NCI-H226 (cell line): ENCODE measurements at places on chromosomes 3 and 15.

DNA sequence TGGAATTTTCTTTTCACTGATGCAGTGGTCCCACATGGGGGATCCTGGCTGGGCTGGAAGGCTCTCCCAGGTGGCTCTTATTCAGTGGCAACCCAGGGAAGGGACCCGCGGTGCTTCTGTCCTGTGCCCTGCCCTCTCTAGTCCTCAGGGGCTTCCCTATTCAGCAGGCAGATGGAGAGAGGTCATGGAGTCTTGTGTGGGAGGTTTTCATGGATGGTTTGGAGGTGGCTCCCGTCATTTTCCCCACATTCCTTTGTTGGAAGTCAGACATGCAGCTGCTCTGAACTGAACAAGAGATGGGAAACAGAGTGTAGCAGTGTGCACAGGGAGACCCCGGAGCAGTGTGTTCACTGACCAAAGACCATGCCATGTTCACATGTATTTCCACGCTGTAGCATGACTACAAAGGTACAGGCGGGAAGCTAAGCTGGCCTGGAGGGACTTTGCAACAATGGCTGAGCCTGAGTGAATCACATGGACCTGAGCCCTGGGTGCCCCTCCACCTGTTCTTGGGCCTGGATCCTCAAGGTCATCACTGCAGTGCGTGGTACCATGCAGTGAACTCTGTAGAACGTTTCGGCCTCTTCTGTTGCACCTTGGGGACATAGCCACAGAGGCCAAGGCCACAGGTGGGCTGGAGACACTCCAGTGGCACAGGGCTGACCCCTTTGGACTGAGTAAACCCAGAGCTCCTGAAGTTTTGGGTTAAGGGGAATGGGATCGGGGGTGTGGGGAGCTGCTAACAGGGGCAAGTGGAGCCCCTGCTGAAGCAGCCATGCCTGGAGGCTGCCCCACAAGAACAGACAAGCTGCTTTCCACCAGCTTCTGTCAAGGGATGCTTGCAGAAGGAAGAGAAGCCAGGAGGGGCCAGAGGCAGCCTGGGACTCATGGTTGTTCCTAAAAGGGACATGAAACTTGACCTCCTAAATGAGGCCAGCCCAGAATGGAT lies 123.0 kb downstream of the ASB7 start:
- peak; percentile 88 for DNase-seq

DNA sequence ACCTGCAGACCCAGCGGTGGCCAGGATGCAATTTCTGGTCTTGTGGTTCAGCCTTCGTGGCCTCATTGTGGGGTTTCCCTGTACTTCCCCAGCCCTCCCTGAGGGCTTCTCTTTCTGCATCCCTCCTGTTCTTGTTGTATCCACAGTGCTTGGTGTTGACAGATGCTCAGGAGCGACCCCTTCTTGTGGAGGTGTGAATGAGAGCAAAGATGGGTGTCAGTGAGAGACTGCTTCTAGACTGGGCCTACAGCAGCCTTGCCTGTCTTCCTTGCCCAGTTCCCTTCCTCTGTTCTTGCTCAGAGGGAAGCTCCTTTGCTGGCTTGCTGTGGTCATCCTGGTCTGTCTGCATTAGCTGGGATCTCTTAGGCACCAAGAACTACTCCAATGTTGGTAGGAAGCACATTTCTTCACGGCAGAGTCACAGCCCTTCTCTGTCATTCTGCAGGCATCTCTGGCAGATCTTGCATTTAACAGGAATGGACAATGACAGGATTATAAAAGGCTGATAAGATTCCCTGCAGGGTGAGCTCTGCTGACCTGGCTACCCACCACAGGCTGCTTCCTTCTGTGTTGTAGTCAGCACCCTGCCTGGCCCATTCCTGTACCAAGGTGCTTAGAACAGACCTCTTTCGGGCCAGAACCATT lies 317.8 kb upstream of the C2CD4B start:
- DNase-seq = peak; percentile 42

DNA sequence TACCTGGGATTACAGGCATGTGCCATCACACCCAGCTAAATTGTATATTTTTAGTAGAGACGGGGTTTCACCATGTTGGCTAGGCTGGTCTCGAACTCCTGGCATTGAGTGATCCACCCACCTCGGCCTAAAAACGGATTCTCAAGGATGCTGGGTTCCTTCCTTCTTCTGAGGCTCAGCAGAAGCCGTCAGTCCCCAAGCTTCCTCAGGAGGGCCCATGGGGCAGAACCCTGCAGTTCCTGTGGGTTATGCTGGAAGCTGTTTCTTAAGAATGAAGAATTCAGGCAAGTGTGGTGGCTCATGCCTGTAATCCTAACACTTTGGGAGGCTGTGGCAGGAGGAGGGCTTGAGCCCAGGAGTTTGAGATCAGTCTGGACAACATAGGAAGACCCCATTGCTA lies 29.0 kb upstream of the ZNF710 start:
- no peak for DNase-seq

DNA sequence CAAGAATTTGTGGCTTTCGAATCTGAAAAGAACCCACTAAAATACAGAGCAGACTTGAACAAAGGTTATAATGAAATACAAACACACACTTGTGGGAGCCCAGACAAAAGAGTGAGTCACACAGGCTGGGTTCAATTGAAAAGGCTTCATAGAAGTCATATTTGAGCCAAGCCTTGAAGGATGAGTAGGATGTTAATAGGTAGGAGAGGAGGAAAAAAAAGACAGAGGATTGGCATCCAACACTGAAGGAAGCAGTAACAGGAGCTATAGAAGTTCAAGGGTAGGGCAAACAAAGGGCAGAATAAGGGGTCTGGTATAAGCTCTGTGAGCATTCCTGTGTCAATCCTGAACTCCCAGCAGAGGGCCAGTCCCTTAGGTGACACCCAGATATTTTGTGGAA lies 325.4 kb downstream of the FOXP1 start:
- DNase-seq = peak; percentile 73

- DNase-seq = no peak
Measured at GRCh38 chr15:42490291-42490670, 660 bp downstream of the ZNF106 start.

DNA sequence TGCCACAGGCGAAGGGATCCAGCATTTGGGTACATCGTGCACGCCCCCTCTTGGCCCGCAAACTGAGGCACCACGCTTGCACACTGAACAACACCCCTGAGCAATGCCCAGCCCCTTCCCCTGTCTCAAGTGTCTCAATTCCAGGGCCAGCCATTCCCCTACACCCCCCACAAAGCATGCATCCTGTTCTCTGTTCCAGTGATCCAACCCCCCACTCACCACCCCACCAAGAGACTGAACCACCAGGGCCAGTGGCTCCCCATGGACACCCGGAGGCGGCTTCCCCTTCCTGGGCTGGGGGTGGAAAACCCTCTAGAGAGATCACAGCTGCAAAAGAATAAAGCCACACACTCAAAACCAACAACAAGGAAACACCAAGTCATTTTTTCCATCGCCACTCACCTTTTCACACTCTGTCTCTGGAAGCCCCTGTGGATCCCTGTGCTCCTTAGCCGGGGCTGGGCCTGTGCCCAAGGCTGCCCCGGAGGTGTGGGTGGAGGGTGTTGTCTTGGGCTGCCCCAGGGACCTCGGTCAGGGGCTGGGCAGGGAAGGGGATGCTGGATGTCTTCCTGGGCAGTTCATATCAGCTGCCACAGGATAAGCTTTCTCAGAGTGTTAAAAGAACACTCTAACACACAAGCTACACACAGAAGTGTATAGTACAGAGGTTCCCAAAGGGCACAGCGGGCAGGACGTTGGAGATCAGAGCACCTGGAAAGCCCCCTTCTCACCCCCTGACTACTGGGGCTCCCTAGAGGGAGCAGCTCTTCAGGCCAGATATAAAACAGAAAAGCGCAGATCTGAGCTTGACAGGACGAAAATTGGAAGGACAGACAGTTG lies 92.5 kb downstream of the CHSY1 start:
- no peak for DNase-seq

DNA sequence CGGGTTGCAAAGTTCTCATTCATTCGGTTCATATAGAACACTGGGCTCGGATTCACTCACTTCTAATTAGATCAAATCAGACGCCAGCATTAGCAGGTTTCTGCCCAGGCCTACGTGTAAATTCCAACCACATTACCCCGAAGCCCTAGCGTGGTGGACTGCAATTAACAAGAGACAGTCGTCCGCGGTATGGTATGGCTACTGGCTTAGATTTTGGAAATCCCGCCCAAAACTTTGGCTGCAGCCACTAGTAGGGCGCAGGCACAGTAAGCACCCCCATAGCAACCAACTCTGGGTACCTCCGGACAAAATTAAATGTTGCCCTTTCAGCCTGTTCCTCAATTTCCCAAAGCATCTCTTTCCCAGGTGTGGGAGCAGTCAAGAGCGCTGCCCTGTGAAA lies 771 bp downstream of the RARRES1 start:
- DNase-seq = no peak

DNA sequence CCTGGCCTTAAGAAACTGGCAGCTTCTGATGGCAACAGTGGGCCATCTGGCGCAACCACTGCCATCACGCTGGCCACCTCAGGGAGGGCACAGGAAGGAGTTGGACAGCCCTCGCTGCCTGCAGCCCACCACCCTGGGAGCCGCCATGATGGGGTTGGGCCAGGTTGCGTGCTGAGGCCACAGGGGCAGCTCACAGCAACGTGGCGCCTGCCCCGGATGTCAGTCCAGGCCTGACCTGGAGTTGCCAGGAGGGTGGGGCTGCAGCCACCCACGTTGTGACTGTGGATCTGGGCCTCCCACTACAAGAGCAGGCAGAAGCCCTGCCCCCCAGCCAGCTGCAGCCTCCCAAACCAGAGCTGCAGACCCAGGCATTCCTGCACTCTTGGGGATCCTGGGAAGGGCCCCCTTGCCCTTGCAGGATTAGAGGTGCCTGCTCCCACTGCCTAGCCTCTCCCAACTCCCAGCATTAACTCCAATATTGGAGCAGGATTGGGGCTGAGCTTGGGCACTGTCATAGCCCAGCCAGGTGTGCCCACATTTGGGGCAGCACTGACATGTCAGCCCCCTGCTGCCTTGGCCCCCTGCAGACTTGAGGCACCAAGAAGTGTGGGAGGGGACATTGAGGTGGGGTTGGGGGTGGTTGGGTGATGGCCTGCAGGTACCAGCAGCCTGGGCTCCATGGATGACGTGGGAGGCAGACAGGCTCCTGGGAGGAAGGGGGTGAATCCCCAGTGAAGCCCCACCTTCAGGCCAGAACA lies 468.9 kb upstream of the CCDC54 start:
- DNase-seq = no peak

GRCh38 chr15:26260517-26261133 lies 397.5 kb upstream of the ATP10A start:
- no peak for DNase-seq

DNA sequence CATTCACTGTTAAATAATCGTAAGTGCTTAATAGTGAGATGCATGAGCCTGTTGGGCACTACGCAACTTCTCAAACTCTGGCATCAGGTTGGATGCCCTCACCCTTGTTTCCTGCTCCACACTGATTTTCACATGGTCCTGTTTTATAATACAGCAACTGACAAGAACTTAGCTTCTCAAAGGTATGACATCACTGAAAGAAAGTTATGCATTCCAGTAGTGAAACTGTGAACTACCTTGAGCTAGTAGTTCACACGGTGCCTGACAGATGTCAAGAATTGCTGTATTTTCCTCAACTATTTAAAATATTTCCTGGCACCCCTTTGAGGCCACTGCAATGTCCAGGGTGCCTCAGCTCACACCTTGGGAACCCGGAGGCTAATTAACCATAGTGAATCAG lies 327.5 kb downstream of the RORA start:
- no peak for DNase-seq

DNA sequence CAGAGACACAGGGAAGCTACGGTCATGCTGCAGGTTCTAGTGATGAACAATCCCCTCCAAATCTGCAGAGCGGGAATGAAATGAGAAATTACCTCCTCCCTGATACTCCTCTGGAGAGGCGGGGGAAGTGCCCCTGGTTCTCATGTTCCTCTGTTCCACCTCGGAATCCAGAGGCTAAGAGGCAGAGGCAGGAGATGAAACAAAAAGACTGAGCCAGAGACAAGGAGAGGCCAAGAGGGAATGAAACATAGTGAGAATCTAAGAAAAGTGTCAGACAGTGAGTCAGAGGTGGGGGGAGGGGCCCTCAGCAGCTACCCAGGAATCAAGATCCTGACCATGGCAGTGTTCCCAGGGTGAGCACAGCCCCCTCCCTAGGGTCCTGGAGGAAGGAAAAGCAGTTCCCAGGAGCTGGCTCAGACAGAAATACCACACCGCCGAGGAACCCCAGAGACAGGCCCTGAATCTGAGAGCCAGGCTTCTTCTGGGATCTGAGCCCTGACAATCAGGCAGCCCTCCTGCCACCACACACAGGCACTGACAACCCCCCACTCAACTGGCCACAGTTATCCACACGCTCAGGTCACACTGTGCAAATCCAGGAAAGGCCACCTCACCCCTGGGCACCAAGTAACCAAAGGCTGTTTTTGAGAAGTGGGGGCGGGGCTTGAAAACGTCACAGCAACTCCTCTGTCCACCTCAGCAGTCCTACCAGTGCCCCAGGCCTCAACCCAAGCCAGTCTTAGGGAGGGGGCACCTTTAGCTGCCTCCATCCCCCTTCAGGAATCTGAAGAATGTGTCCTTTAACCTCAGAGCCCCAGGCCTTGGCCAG lies 2.4 kb downstream of the CSRNP1 start:
- DNase-seq = peak; percentile 94

GRCh38 chr3:188320757-188321156 lies 166.8 kb downstream of the LPP start:
- no peak for DNase-seq

- no peak for DNase-seq
Measured at GRCh38 chr15:75727851-75728715, 15.4 kb upstream of the CSPG4 start.

DNA sequence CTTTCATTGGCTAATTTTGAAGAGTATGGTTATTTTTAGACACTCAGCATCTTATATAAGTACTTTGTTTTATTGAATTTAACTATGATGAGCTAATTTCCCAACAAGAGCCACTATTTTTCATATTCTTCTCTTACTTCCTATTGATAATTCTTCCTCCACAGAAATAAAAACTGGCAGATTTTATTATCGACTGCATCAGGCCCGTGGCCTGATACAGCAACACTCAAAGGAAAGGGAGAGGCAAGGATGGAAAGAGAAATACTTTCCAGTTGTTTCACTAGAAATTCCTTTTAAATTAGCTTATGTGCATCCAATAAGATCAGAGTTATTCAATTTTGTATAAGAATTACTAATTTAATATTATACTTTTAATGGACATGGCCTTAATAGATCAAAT lies 886.3 kb downstream of the ROBO1 start:
- DNase-seq = no peak

GRCh38 chr3:38086496-38086895 lies 47.5 kb downstream of the DLEC1 start:
- no peak for DNase-seq

DNA sequence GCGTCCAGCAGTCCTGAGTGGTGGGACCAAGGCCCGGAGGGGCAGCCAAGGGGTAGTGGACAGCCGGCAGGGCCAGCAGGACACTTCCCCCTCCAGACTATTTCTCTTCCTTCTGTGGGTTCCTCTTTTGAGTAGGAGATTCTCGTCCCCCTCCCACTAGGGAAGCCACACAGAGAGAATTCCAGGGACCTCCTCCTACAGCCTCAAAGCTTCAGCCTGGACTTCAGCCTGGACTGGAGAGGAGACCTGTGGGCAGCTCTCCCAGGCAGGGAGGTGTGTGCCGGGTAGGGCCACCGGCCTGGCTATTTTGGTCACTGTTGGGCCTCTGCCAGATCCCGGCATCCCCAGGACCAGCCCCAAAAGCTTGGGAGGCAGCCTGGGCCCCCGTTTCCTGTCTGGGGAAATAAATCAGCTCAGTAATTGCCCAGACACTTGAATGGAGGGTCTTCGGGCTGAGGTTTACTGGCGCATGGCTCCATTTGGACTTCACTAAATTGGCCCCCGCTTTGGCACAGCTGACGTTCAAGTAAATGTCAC lies 1.3 kb downstream of the SLC6A6 start:
- no peak for DNase-seq
